ENCODE measurements at places on chromosomes 4 and X.

DNA sequence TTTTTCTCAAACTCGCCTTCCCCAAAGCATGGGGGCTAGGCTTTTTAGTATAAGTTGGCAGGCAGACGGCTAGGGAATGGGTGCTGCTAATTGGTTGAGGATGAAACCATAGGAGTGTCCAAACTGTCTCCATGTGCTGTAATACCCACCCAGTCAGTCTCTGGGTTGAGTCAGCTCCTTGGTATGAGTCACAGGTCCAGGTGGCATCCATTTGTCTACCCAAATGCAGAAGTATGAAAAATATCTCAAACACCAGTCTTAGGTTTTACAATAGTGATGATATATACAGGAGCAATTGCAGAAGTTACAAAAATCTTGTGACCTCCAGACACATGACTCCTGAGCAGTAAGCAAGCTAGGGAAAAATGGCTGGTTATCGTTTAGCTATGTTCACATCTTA, 27.4 kb upstream of the CCSER1 start:
- DNase-seq: no peak

DNA sequence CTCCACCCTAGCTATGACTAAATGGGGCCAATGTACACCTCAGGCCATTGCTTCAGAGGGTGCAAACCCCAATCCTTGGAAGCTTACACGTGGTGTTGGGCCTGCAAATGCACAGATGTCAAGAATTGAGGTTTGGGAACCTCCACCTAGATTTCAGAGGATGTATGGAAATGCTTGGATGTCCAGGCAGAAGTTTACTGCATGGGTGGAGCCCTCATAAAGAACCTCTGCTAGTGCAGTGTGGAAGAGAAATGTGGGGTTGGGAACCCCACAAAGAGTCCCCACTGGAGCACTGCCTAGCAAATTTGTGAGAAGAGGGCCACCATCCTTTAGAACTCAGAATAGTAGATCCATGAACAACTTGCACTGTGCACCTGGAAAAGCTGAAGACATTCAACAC, 284.1 kb downstream of the ANTXR2 start:
- no peak for DNase-seq

DNA sequence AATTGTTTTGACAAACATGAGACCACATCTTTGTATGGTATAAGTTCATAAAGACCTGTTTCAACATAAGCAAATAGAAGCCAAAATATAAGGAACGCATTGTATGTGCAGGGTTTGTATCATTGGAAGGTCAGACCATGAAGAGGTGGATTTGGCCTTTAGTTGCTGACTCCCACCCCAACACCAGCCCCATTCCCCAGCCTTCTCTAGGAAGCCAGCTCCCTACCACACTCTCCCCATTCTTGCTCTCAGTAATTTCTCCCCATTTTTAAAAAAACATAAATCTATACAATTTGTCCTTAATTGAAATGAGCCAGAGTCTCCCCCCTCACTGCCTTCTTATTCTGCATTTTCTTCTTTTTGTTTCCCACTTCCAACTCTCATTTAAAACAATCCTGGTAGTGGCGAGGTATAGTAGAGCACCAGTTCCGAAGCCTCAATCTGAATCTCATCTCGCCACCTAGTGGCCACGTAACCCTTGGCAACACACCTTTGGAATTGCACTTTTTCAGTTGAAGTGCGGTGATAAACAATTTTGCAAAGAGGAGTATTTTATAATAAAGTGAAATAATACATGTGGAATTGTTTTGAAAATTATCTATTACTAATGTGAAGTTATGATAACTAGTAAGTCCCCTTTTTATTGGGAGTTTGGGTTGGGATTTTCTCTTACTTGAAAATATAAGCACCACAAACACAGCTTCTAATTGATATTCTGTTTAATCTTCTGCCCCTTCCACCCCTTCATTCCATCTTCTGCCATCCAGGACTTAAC, 126.6 kb downstream of the ASB9 start:
- DNase-seq: peak; percentile 34

DNA sequence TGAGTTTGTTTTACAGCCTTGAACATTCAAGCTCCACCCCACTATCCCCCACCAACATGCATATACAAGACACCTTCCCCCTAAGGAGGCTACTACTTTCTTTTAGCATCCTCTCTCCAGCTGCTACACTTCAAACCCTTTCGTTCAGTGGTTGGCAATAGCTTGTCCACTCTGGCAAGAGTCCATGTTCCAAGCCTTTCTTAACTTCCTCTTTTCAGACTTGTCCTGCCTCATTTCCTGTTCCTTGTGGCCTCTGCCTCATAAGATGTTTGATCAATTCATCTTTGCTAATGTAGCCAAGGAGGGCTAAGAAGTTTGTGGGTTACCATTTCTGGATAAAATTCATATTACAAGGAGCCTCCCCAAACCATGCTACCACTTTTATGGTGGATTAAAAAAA, 20.8 kb upstream of the ZCCHC12 start:
- DNase-seq: peak; percentile 40

- no peak for DNase-seq
Measured at GRCh38 chrX:68666580-68666979, 19.1 kb downstream of the STARD8 start.

GRCh38 chrX:115031989-115032388, 14.6 kb upstream of the IL13RA2 start:
- DNase-seq: peak; percentile 49

GRCh38 chr4:182015893-182016292, 227.3 kb upstream of the TENM3 start:
- peak; percentile 64 for DNase-seq

DNA sequence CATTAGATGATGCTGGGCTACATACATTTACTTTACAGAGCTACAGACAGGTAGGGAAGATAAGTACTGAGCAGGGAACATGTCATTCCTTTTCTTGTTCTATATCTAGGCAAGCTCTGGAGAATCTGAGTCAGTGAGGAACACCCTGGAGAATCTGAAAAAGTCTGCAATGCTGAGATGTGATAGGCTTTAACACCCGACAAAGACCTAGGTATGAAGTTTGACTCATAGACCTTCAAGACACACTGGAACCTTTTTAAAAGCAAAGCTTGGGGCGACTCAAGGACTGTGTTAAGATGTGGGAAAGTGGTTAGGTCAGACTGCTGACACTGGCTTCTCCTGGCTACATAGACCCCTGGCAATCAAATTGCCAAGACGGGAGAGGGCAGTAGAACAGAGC, 42.8 kb downstream of the OSTC start:
- DNase-seq: no peak

- no peak for DNase-seq
Measured at GRCh38 chrX:14508025-14508690, 21.2 kb upstream of the GLRA2 start.

- peak; percentile 98 for DNase-seq
Measured at GRCh38 chr4:128060699-128061565, at the start of gene LARP1B. Gene LARP1B (plus strand): TSS chr4:128061312. CDS start chr4:128074952, 13,640 bp downstream.

DNA sequence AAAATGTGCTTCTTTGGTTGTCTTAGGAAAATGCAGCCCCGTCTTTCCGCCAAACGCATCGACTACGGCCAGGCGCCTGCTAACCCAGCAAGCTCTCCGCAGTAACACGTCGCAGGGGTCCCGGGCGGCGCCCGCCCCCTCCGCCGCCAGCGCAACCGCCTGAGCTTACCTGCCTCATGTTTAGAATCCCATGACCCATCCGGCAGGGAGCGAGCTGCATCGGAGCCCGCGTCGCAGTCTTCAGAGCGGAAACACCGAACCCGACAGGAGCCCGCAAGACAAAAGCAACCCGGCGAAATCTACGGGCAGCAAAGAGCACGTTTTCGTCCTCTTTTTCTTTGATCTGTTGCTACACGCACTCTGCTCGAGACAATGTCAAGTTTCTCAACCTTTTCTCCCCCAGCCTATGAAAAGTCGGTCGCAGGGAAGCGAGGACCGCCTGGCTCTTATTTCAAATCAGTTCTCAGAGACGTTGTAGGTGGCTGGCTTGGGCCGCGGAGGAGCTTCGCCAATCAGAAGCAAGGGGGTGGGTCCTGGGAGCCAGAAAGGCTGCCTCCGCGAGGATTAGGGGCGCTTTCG, at the start of gene MID1:
Gene MID1, minus strand, starts transcription at position 465 of the 579 bp plus-strand sequence. CDS start 53,038 bp downstream, outside the sequence.
- DNase-seq: peak; percentile 80

GRCh38 chr4:165458471-165458870, 79.7 kb downstream of the CPE start:
- no peak for DNase-seq

DNA sequence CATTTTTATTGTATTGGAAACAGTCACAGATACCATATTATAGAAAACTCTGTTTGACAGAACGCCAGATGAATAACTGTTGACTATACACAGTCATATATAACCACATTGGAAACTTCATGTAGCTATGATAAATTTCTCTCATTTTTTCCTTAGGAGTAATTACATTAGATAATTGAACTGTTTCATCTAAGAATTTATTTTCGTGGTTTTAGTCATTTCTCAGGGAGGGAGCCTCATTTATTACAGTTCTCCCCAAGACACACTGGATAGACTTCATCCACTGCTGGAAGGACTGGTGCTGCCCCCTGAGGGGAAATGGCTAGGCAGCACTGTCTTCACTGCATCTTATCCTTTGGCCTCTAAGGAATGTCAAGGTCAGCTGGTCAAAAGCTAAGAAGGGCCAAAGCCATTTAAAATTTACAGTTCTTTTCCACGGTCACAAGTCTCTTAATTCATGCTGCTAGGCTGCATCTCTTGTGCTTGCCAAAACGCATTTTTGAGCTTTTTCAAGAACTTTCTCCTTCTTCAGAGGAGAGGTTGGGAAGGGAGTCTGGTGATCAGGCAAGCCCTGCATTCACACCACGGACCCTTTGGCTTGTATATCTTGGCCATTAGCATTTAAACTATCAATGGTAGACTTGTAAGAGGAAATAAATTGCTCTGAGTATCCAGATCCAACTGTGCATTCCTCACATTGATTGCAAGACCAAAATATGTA, 145.1 kb downstream of the CBR4 start:
- peak; percentile 92 for DNase-seq

GRCh38 chr4:8282742-8283141, 13.2 kb downstream of the HTRA3 start:
- no peak for DNase-seq

DNA sequence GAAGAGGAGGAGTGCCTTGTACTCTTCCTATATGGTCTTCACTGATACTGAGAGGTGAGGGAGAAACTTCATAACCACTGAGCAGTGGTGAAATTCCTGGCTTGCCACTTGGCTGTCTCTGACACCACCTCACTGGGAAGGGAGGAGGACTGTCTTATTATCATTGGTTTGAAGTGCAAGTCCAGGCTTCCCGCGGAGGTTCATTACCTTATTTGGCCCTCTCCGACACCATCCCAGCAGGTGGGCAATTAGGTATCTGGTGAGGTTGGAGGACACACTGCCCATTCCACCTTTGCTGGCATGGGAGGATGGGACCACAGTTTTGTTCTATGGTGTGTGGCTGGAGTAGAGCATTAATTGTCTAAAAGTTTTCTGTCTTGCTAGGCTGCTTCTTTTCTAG, 206.1 kb downstream of the LHFPL1 start:
- no peak for DNase-seq

DNA sequence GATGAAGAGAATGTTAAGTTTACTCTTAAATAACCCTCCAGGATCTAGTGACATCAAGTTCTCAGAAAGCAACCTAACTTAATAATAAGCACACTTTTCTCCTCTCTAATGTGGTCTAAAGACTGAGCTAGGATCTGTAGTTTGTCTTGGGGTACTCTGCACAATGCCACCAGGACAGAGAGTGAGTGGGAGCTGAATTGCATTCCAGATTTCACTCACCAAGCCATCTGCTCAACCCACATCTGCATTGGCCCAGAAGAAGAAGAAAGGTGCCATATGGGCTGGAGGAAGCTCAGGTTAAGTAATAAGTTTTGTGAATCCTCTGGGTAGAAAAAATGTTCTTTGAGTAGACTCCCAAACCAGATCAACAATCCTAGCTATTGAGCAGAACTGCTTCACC, 384.6 kb downstream of the PPP3CA start:
- DNase-seq: no peak

GRCh38 chr4:61210186-61210939, 10.2 kb downstream of the ADGRL3 start:
- no peak for DNase-seq

- no peak for DNase-seq
Measured at GRCh38 chr4:72983709-72984108, 85.8 kb downstream of the COX18 start.

DNA sequence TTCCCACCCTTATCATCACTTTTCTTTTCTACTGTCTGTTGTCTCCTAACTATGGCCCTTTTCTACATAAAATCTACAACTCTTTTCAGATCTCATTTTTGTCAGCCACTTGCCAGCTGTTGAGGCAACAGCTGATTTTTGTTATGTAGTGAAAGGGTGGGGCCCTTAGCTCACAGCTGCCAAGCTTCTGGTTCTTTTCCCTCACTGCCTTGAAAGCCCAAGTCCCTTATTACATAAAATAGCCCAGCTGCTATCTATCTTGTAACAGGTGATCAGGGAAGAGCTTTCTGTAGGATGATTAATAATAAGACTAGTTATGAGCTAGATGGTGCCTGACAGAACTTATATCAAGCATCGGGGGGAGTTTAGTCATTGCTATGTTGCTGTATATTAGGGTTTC, 45.9 kb downstream of the ADGRL3 start:
- no peak for DNase-seq

DNA sequence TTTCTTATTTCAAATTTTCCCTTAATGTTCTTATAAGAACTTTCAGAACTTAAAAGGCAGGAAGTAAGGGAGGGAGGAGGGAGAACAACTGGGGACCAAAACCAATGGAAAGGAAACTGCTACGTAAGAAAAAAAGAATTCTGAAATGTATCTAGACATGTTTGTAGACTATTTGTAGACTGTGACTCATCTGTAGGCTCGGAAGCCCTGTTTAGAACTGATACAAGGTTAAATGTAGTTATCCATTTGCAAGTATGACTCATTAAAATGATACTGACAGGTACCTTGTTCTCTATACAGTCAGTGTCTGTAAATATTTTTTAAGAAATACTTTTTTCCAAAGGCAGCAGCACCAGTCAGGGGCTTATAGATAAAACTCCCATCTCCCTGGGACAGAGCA, 202.0 kb downstream of the DHX15 start:
- DNase-seq: no peak

DNA sequence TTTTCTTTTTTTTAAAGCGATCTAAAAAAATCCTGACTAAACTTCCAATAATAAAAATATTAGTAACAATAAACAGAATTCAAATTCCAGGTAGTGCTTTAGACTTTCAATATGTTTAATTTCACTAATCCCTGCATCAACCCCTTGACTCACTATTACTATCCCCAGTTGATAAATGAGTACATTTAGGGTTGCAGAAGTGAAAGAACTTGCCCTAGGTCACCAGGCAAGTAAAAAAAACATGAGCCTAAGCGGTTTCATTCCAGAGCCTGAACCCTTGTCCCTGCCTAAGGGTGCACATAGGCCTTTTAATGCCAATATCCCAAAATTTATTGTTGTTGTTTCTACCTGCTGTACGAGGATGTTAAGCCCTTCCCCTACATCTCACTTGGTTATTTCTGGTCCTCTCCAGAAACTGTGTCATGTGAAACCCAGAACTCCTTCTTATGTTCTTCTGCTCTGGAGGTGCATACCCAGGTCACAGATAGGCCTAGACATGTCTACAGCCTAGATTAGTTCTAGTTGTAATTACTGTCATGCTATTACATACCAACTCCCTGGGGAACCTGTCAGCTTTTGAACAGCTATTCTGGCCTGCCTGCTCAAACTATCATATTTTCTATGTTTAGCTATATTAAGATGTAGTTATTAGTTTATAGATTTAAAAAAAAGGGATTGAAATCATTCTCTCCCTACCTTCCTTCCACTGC, 244.5 kb upstream of the PITX2 start:
- DNase-seq: no peak
